Endodermal cell (in vitro differentiated cells): ENCODE measurements at places on chromosomes 13 and 19.

- DNase-seq: peak; percentile 80
Observed at GRCh38 chr19:49073514-49074378, 1.2 kb upstream of the KCNA7 start.

DNA sequence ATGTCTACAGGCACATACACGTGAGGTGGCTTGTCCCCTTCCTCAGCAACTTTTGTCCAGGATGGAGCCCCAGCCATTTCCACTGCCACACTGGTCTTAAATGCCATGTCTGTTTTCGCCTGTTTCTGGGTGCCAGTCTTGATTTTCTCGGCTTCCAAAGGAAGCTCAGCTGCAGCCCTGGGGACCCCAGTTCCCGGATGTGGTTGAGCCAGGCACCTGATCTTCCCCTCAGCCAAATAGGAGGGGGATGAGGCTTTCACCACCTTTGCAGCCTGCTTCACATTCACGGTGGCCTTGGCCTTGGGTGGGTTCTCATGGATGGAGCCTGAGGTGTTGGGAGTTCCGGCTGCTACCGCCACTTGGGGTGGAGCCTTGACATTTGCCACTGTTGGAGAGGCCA is 8.7 kb downstream of the IQCN start:
- no peak for DNase-seq

GRCh38 chr19:46552891-46553290 is 48.2 kb upstream of the CALM3 start:
- DNase-seq: no peak

GRCh38 chr19:40305403-40305802 is 20.3 kb upstream of the AKT2 start:
- DNase-seq: peak; percentile 88

- no peak for DNase-seq
Observed at GRCh38 chr13:24381541-24382265, 72.3 kb downstream of the C1QTNF9 start.

GRCh38 chr13:28459911-28460310 is 35.0 kb downstream of the FLT1 start:
- DNase-seq: no peak

- DNase-seq: no peak
Observed at GRCh38 chr13:25064396-25064795, 31.5 kb upstream of the PABPC3 start.
